ENCODE measurements at places on chromosomes 4 and X. TPM values are rescaled to one million over a fixed set of nuclear protein-coding genes. Genes with fewer than 3 reads are reported as not detected.
A peak's percentile ranks its signal among the peaks of the same experiment; 100 is the strongest.

The SLC26A1 gene
- total RNA-seq = 0.46 TPM

The MEPE gene
- not detected for total RNA-seq

The ZFP42 gene
- total RNA-seq = not detected

- no peak for DNase-seq
- no peaks in the 10 kb centered on the region for H3K27me3 ChIP-seq
- no peak overlapping the region for H3K27ac ChIP-seq
- no peaks in the 10 kb centered on the region for H3K36me3 ChIP-seq
- H3K4me3 ChIP-seq = no peak overlapping the region
Measured at GRCh38 chr4:53671757-53672156, 80.5 kb upstream of the LNX1 start.

- no peaks in the 10 kb centered on the region for H3K27me3 ChIP-seq
- no peak overlapping the region for H3K4me3 ChIP-seq
- H3K4me1 ChIP-seq = no peaks in the 10 kb centered on the region
- DNase-seq = no peak
Measured at GRCh38 chr4:168759959-168760527, 250.0 kb downstream of the CBR4 start.

DNA sequence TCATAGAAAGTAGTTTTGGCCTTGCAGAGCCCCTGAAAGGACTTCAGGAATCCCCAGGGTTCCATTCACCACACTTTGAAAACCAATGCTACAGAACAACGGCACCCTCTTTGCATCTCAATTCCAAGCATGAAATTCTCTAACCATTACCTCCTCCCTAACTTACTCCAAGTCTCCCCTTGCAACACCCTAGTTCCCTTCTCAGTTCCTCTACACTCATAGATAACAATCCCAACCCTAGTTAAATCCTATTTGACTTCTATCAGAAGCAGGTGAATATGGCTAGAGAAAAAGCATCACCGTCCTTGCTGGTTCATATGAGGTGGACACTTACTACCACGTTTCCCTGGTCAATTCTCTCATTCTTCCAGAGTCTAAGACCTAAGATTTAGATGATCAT lies 2.4 kb downstream of the RCHY1 start:
- DNase-seq = no peak
- peaks cover 60% of the 10 kb centered on the region for H3K4me1 ChIP-seq
- H3K27me3 ChIP-seq = no peaks in the 10 kb centered on the region
- no peaks in the 10 kb centered on the region for H3K36me3 ChIP-seq
- H3K27ac ChIP-seq = peak overlapping the region; percentile 4
- peak overlapping the region; percentile 14 for H3K4me3 ChIP-seq

GRCh38 chr4:67721770-67722597 lies 21.0 kb upstream of the UBA6 start:
- no peaks in the 10 kb centered on the region for H3K36me3 ChIP-seq
- no peak for DNase-seq
- no peak overlapping the region for H3K4me3 ChIP-seq
- H3K27me3 ChIP-seq = no peaks in the 10 kb centered on the region

DNA sequence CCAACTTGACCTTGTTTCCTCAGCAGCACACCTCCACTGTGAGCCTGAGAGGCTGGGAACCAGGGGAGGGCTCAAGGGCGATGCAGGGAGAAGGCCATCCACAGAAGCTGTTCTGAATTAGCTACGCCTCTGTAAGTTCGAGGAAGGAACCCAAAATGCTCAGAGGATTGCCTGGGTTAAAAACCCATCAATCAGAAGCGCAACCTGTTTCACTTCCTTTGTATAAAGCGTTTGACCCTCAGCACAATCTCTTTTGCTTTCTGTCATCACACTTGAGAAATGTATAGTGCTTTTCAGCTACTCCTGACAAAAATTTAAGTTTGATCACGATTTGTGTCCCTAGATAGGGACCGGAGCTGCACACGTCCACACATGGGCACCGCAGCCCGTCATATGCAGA lies 48.0 kb upstream of the MAP3K15 start:
- no peaks in the 10 kb centered on the region for H3K27me3 ChIP-seq
- DNase-seq = no peak
- no peak overlapping the region for H3K27ac ChIP-seq
- peaks cover 3% of the 10 kb centered on the region for H3K36me3 ChIP-seq
- H3K4me1 ChIP-seq = no peaks in the 10 kb centered on the region

GRCh38 chr4:92254767-92255442 lies 48.9 kb upstream of the GRID2 start:
- no peaks in the 10 kb centered on the region for H3K4me1 ChIP-seq
- no peak for DNase-seq
- H3K36me3 ChIP-seq = no peaks in the 10 kb centered on the region
- no peak overlapping the region for H3K4me3 ChIP-seq
- H3K27me3 ChIP-seq = no peaks in the 10 kb centered on the region

DNA sequence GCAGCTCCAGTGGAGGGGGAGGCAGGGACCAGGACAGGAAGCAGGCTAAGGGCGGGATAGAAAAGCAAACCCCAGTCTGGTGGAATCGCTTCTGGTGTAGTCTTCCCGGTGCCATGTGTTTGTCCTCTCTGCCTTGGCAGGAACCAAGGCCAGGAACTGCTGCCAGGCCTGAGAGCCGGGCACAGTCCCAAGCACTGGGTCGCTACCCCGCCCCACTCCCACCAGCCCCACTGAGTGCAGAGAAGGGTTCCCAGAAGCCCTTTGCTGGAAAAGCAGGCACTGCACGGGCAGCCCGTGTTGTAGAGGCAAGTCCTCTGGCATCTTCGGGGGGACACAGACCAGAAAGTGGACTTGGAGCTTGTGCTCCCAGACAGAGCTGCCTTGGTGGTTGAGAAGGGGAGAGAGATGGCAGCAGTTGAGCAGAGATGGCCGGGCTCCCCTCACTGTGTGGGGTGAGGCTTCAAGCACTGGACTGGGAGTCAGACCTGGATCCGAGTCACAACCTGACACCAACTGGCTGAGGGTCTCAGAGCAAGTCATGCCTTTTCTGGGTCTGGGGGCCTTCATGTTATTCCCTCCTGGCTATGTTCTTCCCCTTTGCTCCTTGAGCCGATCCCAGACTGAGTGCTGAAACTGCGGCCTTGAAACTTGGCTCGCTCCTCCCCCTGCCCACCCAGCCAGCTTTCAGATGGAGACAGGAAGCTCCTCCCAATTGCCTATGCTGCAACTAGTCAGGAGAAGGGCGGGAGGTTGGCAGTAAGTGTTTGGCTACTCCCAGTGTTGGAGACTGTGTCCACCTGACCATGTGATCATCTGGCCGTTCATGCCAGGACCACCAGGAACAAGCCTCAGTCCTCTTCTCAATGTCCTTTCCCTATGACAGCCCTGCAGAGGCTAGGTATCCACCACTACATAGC lies 59.7 kb upstream of the MTM1 start:
- no peaks in the 10 kb centered on the region for H3K36me3 ChIP-seq
- no peaks in the 10 kb centered on the region for H3K4me1 ChIP-seq
- no peak for DNase-seq
- H3K27me3 ChIP-seq = no peaks in the 10 kb centered on the region
- no peak overlapping the region for H3K27ac ChIP-seq

GRCh38 chrX:112769034-112769433 lies 71.6 kb downstream of the AMOT start:
- no peaks in the 10 kb centered on the region for H3K4me1 ChIP-seq
- no peak overlapping the region for H3K4me3 ChIP-seq
- no peak for DNase-seq

DNA sequence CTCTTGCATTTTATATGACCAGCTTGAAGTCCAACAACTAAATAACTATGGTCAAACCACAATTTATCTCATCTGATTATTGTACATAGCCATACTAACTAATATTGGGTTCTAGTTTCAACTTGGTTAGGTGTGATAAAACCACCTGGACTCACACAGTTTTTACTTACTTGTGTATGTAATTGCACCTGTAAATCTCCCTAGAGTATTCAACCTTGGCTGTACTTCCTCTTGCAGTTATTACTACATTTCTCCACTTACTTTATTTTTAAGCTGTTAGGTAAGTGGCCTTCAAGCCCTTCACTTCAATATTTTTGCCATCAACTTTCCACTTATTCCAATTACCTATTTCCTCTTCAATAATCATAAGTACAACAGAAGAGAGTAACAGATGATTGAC lies 115.8 kb upstream of the ANKRD50 start:
- H3K36me3 ChIP-seq = no peaks in the 10 kb centered on the region
- H3K27me3 ChIP-seq = no peaks in the 10 kb centered on the region
- no peak for DNase-seq
- H3K4me1 ChIP-seq = no peaks in the 10 kb centered on the region

- H3K4me1 ChIP-seq = peaks cover 10% of the 10 kb centered on the region
- H3K27ac ChIP-seq = no peak overlapping the region
- H3K4me3 ChIP-seq = peak overlapping the region; percentile 64
- peak; percentile 23 for DNase-seq
Measured at GRCh38 chrX:137031517-137032340, 2.1 kb downstream of the GPR101 start.

- DNase-seq = no peak
- H3K4me1 ChIP-seq = no peaks in the 10 kb centered on the region
- H3K4me3 ChIP-seq = no peak overlapping the region
- no peaks in the 10 kb centered on the region for H3K36me3 ChIP-seq
Measured at GRCh38 chrX:18464499-18464898, 39.1 kb downstream of the CDKL5 start.

DNA sequence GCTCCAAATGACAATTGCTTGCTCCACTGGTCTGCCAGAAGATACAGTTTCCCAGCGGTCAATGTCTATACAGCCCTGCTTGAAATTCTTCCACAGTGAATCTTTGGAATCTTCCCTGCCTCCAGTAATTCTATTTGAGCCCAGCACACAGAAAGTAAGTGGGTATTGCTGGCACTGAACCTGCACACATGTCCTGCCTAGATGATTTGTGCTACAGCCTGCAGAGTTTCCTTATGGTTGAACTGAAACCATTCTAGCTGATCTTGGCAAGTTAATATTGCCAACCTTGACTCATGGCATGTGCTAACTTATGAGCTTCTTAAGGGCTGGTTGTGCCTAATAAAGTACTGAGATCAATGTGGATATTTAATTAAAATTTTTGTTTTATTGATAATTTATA lies 553.8 kb upstream of the GNPDA2 start:
- H3K27me3 ChIP-seq = no peaks in the 10 kb centered on the region
- H3K4me1 ChIP-seq = no peaks in the 10 kb centered on the region
- no peak overlapping the region for H3K27ac ChIP-seq
- DNase-seq = no peak
- no peaks in the 10 kb centered on the region for H3K36me3 ChIP-seq

Data from naive thymus-derived CD4-positive, alpha-beta T cell (primary cell).